ENCODE measurements at places on chromosomes 6 and 20. TPM values are rescaled to one million over a fixed set of nuclear protein-coding genes. Genes with fewer than 3 reads are reported as not detected.

Gene MMUT
- 16.7 TPM for total RNA-seq

Gene TFAP2B
- not detected for total RNA-seq

Gene ZNFX1
- 29.5 TPM for total RNA-seq

Gene MDN1
- 20.3 TPM for total RNA-seq

Gene HLA-DQB2
- not detected for total RNA-seq

Gene IMPG1
- total RNA-seq = not detected

Gene NCOA5
- 10.0 TPM for total RNA-seq

Gene RIPPLY2
- not detected for total RNA-seq

Gene PKIG
- total RNA-seq = 140 TPM

Gene CFB
- total RNA-seq = 87.1 TPM

Gene NOX3
- not detected for total RNA-seq

Gene MOCS1
- 21.8 TPM for total RNA-seq

Gene TRAPPC3L
- under 0.01 TPM for total RNA-seq

Gene DEFB124
- not detected for total RNA-seq

Gene FKBP1C
- total RNA-seq = 0.26 TPM

Gene GSTA1
- under 0.01 TPM for total RNA-seq

Gene MAS1
- total RNA-seq = not detected

Gene FILIP1
- total RNA-seq = 0.33 TPM

Gene VSX1
- total RNA-seq = not detected

Gene RSPH3
- total RNA-seq = 3.6 TPM

Gene TMC2
- total RNA-seq = under 0.01 TPM

Gene SLC22A16
- under 0.01 TPM for total RNA-seq

Gene PDRG1
- total RNA-seq = 3.9 TPM

Gene HLA-DOA
- not detected for total RNA-seq

Gene ZBTB46
- total RNA-seq = 4.5 TPM

Data from fibroblast of lung (primary cell).